Activated T-helper 1 cell treated with anti-CD3 and anti-CD28 coated beads, Interleukin-2, amount 50 U/mL, for 16 hours (primary cell): ENCODE measurements at places on chromosomes 2 and 18.

DNA sequence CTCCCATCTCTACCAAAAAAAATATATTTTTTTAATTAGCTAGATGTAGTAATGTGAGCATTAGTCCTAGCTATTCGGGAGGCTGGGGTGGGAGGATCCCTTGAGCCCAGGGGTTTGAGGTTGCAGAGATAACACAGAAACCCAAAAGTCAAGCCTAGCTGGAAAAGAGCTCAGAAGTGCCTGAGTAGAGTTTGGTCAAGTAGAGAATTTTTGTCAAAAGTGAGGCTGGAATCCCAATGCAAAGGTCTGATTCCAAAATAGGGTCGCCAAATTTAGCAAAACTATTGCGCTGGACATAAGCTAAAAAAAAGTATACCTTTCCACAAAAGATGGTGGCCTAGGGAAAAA lies 15.5 kb upstream of the MSH6 start:
- no peak for DNase-seq

- DNase-seq, result no peak
These were observed 119.7 kb upstream of the NRXN1 start for GRCh38 chr2:51151490-51152140.

- DNase-seq, result no peak
These were observed 970.6 kb downstream of the DCDC2C start for GRCh38 chr2:4674007-4674406.

- DNase-seq, result no peak
These were observed 90.2 kb upstream of the SCG2 start for GRCh38 chr2:223692191-223692947.

- no peak for DNase-seq
These were observed 59.6 kb upstream of the NDUFV2 start for GRCh38 chr18:9042766-9043481.

GRCh38 chr2:105769504-105769903 lies 24.8 kb downstream of the NCK2 start:
- DNase-seq, result no peak

GRCh38 chr2:18117592-18117991 lies 239.1 kb downstream of the KCNS3 start:
- DNase-seq, result no peak

DNA sequence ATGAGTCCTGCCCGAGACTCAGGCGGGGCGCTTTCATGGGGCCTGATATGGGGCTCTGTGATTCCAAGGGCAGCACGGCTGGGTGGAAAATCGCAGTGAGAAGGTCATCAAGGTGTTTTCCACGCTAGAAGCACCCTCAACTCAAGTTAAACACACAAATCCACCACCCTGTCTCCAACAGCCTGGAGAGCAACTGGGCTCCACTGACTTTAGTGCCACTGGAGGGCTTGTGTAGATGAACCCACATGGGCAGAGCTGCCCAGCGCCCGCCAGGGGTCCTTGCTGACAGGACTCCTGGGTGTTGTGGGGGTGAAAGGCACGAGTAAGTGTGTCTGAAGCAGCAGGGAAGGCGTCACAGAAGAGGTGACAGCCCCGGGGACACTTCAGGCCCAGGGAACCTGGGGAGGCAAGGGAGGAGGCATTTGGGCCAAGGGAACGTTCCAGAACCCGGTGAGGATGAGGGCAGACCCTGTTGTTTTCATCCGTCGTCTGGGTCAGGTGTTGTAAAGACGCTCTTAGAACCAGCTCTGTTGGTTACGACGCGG lies 51.8 kb upstream of the CTDP1 start:
- no peak for DNase-seq

DNA sequence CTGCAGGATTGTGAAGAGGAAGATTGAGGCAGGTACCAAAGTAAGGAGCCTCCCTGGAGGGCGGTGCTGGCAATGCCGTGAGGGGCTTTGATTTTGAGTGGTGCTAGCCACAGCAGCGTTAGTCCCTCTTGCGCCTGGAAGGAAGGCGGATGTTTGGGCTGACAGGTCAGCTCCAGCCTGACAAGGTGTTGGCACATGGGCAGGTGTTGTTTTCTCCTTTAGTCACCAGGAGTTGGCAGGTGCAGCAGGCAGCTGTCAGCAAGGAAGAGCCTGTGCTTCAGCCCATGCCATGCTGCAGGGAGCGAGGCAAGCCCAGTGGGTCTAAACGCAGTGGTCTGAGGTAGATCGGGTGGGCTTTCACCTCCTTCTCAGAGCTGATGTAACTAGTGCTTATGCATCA lies 8.5 kb downstream of the SEC11C start:
- no peak for DNase-seq

GRCh38 chr2:202376460-202377206 lies 506 bp downstream of the BMPR2 start:
- peak; percentile 18 for DNase-seq

DNA sequence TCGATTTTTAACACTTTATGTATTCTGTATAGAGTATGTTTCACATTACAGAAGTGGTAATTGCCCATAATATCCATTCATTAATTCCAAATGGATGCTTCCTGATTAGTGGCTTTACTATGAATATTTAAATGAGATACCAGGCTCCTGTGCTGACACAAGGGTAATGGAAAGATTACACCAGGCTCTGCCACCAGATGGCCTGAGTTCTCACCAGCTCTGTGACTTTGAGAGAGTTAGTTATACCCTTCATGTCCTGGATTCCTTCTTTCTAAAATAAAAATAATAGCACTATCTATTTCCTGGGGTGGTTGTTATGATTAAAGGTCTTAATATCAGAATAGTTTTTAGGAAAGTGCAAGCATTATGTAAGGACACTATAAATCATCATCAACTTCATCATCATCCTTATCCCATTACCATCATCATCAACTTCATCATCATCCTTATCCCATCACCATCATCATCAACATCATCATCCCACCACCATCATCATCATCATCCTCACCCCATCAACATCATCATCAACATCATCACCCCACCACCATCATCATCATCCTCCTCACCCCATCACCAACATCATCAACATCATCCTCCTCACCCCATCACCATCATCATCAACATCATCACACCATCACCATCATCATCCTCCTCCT lies 151.8 kb downstream of the DNER start:
- no peak for DNase-seq

GRCh38 chr2:121688820-121689219 lies 39.6 kb upstream of the CLASP1 start:
- DNase-seq, result no peak

DNA sequence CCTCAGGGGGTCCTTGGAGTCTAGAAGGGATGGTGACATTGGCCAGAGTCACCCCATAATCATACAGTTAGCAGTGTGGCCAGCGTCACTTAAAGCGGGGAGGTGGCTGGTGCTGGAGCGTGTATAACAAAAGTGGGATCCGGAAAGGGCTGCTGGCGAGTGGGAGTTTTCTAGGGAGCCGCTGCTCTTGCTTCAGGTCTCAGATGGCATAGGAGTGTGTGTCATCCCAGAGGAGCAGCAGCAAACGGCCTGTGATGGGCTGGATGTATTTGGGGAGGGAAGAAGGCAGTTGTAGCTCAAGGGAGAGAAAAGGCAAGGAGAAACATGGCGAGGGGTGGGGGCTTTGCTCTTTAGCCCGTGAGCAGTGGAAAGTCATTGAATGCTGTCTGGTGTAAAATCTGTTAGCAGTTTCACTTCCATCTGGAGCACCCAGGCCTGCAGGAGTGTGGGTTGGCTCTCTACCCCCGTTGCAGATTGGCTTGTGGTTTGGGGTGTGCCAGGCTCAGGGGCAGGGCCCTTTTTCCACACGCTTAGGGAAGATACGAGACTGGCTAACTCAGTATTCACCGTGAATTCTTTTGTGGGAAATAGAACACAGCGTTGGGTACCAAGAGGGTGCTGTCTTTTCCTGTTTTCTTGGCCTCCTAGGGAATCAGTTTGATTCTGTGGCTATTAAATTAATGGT lies 120.5 kb downstream of the AGAP1 start:
- no peak for DNase-seq

GRCh38 chr2:110848519-110849030 lies 116.2 kb downstream of the ACOXL start:
- DNase-seq, result no peak

DNA sequence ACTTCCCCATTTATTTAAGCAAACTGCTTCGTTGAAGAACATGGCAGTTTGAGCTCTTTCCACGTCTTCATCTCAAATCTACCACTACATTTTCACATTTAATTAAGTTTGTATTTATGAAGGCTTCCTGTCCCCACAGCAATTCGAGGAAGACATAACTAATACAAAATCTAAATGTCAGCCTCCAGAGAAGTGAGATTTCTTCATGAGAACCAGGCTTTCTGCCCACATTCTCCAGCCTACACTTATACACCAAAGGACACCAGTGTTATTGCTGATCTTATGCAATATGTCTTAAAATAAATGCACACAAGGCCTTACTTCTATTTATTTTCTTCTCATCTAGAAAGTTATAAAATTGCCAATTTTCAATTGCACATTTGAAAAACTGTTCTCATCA lies 1209.3 kb upstream of the FAM98A start:
- DNase-seq, result no peak

- no peak for DNase-seq
These were observed 24.9 kb upstream of the RHOB start for GRCh38 chr2:20421988-20422370.

- no peak for DNase-seq
These were observed 273.5 kb upstream of the HS6ST1 start for GRCh38 chr2:128591861-128592822.
